Activated effector memory CD4-positive, alpha-beta T cell treated with anti-CD3 and anti-CD28 coated beads, Interleukin-2, amount 50 U/mL, for 16 hours (primary cell): ENCODE measurements at places on chromosomes 2 and 18.

DNA sequence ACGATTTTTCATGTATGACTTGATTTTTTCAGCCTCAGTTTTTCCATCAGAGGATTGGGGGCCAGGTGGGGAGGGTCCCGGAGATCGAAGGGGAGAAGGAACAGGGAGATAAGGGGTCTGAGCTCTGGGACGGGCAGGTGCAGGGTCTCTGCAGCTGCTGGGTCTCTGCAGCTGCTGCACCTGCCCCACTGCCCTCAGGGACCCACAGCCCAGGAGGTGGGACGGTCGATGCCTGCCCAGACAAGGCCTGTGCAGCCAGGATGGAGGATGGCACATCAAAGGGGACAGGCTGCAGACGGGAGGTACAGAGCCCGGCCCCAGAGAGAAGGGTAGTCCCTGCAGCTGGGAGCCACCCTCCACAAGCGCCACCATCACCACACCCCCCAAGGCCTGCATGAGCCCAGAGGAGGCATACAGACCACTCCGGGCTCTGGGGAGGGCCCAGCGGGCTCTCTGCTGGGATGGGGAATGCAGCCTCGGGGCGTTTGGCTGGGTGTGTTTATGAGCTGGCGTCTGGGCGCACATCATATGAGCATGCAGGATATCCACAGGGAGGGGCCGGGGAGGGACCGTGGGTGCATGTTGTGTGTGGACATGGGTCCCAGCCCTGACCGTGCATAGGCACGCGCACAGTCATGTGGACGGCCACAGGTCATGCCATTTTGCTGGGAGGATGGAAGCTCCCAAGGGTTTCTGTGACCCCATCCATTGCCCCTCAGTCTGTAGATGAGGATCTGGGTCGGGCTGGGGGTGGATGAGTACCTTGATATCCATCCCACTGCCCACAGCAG lies 34.9 kb upstream of the GPC1 start:
- DNase-seq: no peak

DNA sequence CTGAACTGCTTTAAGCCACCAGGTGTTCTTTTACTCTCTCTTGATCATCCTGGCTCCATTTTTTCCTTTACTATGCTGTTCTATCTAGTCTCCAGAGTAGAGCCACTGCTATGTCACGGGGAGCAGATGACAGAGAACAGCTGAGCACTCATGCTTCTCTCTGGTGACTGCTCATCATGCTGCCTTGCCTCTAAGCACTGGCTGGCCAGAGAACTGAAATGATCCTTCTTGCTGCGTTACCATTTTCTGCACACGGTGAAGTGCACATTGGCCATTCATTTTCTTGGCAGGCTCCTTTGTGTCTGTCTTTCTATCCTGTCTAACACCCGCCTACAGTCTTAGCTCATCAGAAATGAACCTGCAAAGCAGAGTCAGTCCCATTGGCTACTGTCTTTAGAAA lies 86.0 kb downstream of the KCTD1 start:
- DNase-seq: no peak

DNA sequence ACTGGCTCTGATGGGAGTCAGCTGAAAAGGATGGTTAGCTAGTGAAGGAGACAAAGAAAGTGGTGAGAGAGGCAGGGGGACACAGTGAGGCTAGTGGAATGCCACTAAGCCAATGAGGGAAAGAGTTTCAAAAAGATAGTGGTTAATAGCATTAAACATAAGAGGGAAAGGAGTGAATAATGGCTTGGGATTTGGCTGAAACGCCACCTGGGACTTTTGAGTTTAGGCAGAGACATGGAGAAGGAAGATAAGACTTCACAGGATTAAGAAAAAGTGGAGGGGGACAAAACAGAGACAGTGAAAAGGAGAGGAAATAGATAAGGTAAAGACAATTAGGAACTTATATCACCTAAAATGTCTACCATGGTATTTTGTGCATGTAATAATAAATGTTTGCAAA lies 6.9 kb downstream of the CD28 start:
- DNase-seq: no peak

DNA sequence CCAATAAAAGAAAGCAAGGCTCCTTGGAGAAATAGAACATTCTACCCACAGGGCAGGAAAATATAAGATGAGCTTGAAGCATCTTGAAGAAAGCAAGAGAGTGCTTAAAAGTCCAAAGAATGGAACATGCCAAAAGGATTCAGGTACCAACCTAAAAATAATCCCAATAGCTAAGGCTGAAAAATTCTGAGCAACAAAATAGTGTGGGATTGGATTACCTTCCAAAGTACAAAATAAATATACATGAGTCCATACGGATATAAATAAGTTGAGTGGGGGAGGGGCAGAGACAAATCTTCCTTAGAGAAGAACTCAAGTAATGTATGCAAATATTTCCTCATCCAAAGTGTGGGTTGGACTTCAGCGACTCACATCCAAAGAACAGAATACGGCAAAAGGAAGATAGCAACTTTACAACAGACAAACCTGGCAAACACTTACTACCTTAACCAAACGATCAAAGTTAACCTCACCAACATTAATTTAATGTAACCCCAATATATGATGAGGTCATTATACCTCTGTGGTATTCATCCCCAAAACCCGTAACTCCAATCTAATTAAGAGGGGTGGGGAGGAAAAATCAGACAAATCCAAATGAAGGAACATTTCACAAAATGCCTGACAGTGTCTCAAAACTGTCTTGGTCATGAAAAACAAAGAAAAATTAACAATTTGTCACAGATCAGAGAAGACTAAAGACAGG lies 26.9 kb downstream of the MEMO1 start:
- no peak for DNase-seq
